ENCODE measurements at places on chromosomes 12 and 14. TPM values are rescaled to one million over a fixed set of nuclear protein-coding genes. Genes with fewer than 3 reads are reported as not detected.

The OTX2 gene
- not detected for total RNA-seq

The GPR135 gene
- 2.7 TPM for total RNA-seq

The APAF1 gene
- 15.5 TPM for total RNA-seq

The NOVA1 gene
- not detected for total RNA-seq

The CCDC175 gene
- not detected for total RNA-seq
